Left lung (tissue), 14 donors: ENCODE measurements at places on chromosomes 7 and 10. TPM values are rescaled to one million over a fixed set of nuclear protein-coding genes. Genes with fewer than 3 reads are reported as not detected.

CALML3 gene
- polyA plus RNA-seq = 0.75 TPM

FRMD4A gene
- polyA plus RNA-seq = 62.3 TPM

TMEM213 gene
- 1.3 TPM for polyA plus RNA-seq

HSPA12A gene
- polyA plus RNA-seq = 13.0 TPM

TAS2R3 gene
- 2.2 TPM for polyA plus RNA-seq

GTPBP4 gene
- polyA plus RNA-seq = 62.7 TPM

NEUROG3 gene
- not detected for polyA plus RNA-seq

GRCh38 chr7:88757371-88757770, 2.1 kb upstream of the ZNF804B start:
- no peak for DNase-seq

- DNase-seq = no peak
Observed at GRCh38 chr10:27746397-27747095, 927 bp upstream of the MKX start.

- DNase-seq = no peak
Observed at GRCh38 chr10:80410122-80410521, 1.8 kb downstream of the PRXL2A start.

DNA sequence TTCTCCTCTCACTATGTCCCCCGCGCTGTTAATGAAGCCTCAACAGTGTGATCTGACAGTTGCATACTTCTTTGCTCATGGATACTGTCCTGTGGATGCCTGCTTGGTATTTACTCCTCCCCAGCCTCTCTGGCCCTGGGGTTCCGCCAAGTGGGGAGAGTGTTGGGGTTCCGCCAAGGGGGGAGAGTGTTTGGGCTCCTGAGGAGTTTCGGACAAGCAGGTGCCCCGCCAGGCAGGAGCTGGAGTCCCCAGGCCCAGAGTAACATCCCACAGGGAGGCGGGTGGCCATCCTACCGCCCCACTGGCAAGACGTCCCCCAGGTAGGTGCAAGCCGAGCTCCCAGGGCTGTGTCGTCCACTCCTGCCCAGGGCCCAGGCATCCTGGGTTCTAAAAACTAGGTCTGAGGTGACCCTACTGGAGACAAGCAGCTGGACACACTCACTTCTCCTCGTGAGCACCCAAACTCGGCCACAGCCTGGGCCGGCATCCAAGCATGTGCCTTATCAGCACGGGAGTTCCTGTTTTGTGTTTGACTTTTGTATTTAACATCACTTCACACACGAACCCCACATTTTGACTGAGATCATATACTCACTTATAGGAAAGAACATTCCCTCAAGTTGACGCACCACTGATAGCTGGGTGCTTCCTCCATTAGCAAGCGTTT, 34.2 kb downstream of the CAMK2B start:
- peak; percentile 75 for DNase-seq

GRCh38 chr10:13859979-13860654, 273.4 kb downstream of the PRPF18 start:
- no peak for DNase-seq

- no peak for DNase-seq
Observed at GRCh38 chr10:1361411-1362105, 305.4 kb downstream of the WDR37 start.

GRCh38 chr10:102593074-102593803, 51.0 kb upstream of the TRIM8 start:
- DNase-seq = no peak

- DNase-seq = no peak
Observed at GRCh38 chr10:114262496-114262895, 23.4 kb downstream of the VWA2 start.

GRCh38 chr7:158428131-158428836, 159.3 kb downstream of the PTPRN2 start:
- no peak for DNase-seq

DNA sequence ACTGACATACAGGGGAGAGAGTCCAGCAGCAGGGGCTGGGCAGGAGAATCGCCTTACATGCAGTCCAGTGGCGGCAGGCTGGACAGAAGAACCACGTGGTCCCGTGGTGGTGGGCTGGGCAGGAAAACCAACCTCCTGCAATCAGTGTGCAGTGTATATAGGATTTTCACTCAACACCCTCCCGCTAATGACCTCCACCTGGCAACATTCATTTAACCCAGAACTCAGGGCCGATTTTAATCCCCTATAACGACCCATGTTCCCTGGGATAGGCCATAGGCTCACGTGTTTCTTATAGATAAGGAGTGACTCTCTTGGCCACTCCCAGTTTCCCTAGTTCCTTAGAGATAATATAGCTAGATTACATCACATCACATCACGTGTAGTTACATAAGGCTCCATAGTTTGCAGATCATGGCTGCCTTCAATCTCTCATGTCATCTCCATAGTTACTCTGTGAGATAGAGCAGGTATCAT, 19.4 kb downstream of the MTURN start:
- no peak for DNase-seq

DNA sequence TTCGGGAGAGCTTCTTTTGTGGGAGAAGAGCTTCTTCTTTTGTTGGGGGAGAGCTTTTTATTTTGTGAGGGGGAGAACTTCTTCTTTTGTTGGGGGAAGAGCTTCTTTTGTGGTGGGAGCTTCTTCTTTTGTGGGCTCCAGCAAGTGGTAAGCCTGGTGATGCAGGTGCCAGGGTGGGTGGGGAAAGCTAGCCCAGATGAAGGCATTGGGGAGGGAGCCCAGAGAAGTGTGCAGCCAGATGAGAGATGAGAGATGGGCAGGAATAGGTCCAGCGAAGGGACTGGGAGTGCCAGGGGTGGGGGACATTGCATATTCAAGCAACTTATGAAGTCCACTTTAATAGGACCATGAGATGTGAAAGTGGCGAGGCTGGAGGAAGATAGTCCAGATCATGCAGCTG, 9.7 kb downstream of the ADRA2A start:
- DNase-seq = no peak

- DNase-seq = no peak
Observed at GRCh38 chr7:16070806-16071205, 350.5 kb downstream of the CRPPA start.
